ENCODE measurements at places on chromosomes 1 and 21.

DNA sequence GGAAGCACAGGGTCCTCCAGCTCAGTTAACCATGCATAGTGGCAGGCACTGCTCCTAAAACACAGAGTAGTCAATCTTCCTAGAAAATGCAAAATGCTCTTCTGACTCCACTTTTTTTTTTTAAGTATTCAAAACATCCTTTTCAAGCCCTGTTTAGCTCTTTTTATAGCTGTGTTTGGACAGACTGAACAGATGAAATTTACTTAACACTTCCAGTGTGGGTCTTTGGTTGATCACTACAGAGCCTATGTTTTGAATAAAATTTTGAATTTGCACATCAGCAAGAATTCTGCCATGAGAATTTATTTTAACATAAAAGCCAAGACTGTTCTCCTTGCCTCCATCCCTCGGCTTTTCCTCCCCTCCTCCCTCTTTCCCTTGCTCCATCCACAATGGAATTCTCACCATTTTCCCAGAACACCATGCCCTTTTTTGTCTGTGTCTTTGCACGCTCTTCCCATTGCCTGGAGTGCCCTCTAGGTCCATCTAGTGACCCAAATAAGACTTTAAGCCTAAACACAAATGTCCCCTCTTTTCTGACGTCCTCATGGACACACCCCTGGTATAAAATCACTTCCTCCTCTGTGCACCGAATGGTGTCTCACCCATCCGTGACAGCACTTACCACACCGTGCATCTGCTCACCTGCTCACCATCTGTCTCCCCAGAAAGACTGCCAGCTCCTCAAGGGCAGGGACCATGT lies 24.0 kb upstream of the CPT2 start:
- DNase-seq, result no peak

DNA sequence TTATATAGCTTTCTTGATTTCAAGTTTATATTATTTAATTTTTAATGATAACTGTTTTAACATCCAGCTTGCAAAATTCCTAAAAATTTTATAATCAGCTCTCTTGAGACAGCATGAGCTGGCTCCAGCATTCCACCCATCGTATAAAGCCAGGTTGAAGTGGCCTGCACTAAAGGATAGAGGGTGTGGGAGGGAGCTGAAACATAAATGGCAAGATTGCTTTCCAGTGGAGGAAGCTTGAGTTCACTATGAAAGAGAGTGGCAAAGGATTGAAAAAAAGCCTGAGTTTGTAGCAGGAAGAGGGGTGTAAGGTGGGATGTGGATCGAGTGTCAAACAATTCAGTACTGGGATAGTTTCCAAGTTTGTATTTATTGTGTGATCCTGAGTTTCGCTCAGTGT lies 48.5 kb upstream of the ZNF644 start:
- no peak for DNase-seq

GRCh38 chr21:28543975-28544374 lies 448.7 kb downstream of the LTN1 start:
- DNase-seq, result no peak

GRCh38 chr1:75115654-75116053 lies 18.5 kb upstream of the LHX8 start:
- no peak for DNase-seq

Measured in type B pancreatic cell (in vitro differentiated cells).